ENCODE measurements at places on chromosomes 2 and 18. TPM values are rescaled to one million over a fixed set of nuclear protein-coding genes. Genes with fewer than 3 reads are reported as not detected.

GRCh38 chr2:125679903-125680302 lies 976.1 kb upstream of the GYPC start:
- no peaks in the 10 kb centered on the region for H3K27me3 ChIP-seq
- H3K4me1 ChIP-seq, result no peaks in the 10 kb centered on the region
- no peak for DNase-seq

- H3K4me3 ChIP-seq, result no peak overlapping the region
- DNase-seq, result no peak
- no peaks in the 10 kb centered on the region for H3K36me3 ChIP-seq
- no peaks in the 10 kb centered on the region for H3K4me1 ChIP-seq
- no peak overlapping the region for H3K27ac ChIP-seq
These were observed 484.7 kb upstream of the NRXN1 start for GRCh38 chr2:51516667-51517066.

- no peaks in the 10 kb centered on the region for H3K27me3 ChIP-seq
- no peaks in the 10 kb centered on the region for H3K4me1 ChIP-seq
- no peak for DNase-seq
- H3K36me3 ChIP-seq, result no peaks in the 10 kb centered on the region
- H3K4me3 ChIP-seq, result no peak overlapping the region
These were observed 123.0 kb upstream of the ARHGAP28 start for GRCh38 chr18:6606411-6607085.

GRCh38 chr2:172293952-172294351 lies 133.4 kb upstream of the ITGA6 start:
- no peaks in the 10 kb centered on the region for H3K36me3 ChIP-seq
- DNase-seq, result no peak
- H3K27me3 ChIP-seq, result peaks cover 20% of the 10 kb centered on the region
- H3K4me1 ChIP-seq, result peaks cover 6% of the 10 kb centered on the region

DNA sequence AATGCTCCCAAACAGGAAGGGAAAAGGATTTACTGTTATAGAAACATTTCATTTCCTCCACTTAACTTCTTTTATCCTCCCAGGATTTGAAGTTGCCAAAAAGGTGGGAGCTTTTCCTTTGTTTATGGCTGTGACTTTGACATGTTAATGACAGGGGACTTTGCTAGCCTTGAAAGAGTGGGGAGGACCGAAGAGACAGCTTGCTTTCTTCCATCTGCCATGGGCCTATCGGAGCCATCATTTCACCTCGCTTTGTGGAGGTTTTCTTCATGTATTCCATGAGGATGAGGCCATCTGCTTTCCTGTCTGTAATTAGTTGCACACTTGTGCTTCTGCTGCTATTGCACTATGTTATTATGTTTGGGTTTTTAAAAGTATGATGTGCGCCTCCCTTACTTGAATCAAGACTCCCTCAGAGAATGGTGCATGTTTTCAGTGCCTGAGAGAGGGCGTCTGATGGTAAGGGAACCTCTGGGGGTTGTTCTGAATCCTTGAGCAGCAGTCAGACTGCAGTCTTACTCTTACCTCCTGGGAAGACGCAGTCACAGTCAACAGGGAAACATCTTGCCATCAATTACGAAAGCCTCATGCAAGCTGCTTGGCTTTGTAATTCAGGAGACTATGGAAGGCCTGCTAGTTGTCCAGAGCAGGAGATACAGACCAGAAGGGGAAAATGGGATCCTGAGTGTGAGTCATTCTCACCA lies 173.3 kb upstream of the MGAT5 start:
- no peaks in the 10 kb centered on the region for H3K36me3 ChIP-seq
- no peak for DNase-seq
- no peaks in the 10 kb centered on the region for H3K4me1 ChIP-seq
- H3K27ac ChIP-seq, result no peak overlapping the region
- H3K4me3 ChIP-seq, result no peak overlapping the region

GRCh38 chr2:111121028-111121827 lies 514 bp downstream of the BCL2L11 start:
- peaks cover 26% of the 10 kb centered on the region for H3K36me3 ChIP-seq
- peaks cover 35% of the 10 kb centered on the region for H3K27me3 ChIP-seq
- H3K4me1 ChIP-seq, result peaks cover 55% of the 10 kb centered on the region
- peak overlapping the region; percentile 94 for H3K4me3 ChIP-seq
- peak overlapping the region; percentile 85 for H3K27ac ChIP-seq
- DNase-seq, result peak; percentile 60

DNA sequence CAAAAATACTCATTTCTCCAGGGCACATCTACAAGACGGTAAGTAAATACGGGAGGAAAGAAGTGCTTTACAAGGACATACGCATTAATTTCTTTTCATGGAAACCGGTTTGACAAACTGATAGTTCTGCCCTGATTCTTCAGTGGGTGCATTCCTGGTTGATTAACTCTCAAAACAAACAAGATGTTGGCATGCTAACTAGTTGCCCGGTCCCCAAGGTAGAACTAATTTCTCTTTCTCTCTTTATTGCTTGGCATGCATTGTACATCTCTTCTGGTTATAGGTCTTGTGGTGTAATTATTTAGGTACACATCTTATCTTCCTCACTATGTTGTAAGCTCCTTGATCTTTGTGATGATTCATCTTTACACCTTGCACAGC lies 46.9 kb upstream of the SPATS2L start:
- no peak overlapping the region for H3K27ac ChIP-seq
- no peak for DNase-seq
- no peak overlapping the region for H3K4me3 ChIP-seq
- H3K36me3 ChIP-seq, result no peaks in the 10 kb centered on the region
- H3K27me3 ChIP-seq, result peaks cover 11% of the 10 kb centered on the region

DNA sequence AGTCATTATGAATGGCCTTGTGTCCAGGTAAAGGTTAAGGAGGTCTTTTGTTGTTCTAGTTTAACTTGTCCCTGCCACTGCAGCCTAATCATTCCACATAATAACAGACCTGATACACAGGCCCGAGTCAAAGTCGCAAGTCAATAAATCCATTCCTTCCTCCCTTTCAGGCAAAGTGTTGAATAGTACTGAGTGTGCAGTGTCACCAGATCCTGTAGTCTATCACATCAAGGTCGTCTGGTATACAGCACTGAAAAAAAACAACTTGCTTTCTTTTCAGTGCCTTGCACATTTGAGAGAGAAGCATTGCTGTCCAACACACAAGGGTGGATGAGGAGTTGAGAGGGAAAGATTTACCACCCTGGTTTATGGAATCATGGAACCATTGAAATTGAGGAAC lies 606.2 kb downstream of the BCL11A start:
- peaks cover 3% of the 10 kb centered on the region for H3K27me3 ChIP-seq
- H3K4me3 ChIP-seq, result no peak overlapping the region
- no peaks in the 10 kb centered on the region for H3K4me1 ChIP-seq
- DNase-seq, result no peak
- no peaks in the 10 kb centered on the region for H3K36me3 ChIP-seq

- no peak overlapping the region for H3K27ac ChIP-seq
- H3K27me3 ChIP-seq, result peaks cover 22% of the 10 kb centered on the region
- DNase-seq, result no peak
- no peaks in the 10 kb centered on the region for H3K4me1 ChIP-seq
- no peak overlapping the region for H3K4me3 ChIP-seq
These were observed 33.2 kb upstream of the SP3 start for GRCh38 chr2:173998386-173998785.

GRCh38 chr2:69572641-69573040 lies 70.9 kb downstream of the AAK1 start:
- no peaks in the 10 kb centered on the region for H3K27me3 ChIP-seq
- DNase-seq, result no peak
- H3K27ac ChIP-seq, result peak overlapping the region; percentile 16
- H3K4me1 ChIP-seq, result peaks cover 55% of the 10 kb centered on the region

DNA sequence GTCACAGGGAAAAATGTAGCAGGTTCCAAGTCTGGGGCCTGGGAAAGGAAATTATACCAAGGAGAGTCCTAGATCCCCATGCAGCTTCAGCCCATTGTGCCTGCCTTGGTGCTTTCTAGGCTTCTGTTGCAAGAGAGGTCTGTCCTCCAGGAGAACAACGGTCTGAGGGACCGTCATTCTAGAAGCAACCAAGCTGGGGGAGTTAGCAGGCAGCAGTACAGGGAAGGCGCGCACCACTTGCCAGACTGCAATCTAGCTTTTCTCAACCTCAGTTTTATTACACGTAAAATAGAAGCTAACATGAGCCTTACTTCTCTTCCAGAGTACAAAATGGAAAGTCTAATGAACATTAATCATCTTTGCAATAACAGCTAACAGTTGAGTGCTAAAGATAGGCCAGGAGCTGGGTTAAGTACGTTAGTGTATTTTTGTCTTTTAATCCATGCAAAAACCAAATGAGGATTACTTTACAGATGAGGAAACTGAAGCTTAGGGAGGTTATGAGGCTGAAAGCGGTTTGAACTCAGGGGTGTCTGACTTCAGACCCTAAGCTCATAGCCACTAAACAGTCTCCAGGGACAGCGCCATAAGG lies 1.9 kb downstream of the TCF23 start:
- peaks cover 1% of the 10 kb centered on the region for H3K27me3 ChIP-seq
- H3K36me3 ChIP-seq, result no peaks in the 10 kb centered on the region
- H3K4me1 ChIP-seq, result no peaks in the 10 kb centered on the region
- DNase-seq, result no peak
- H3K4me3 ChIP-seq, result no peak overlapping the region

GRCh38 chr18:22813648-22814328 lies 119.3 kb upstream of the RBBP8 start:
- no peaks in the 10 kb centered on the region for H3K36me3 ChIP-seq
- no peak overlapping the region for H3K4me3 ChIP-seq
- DNase-seq, result no peak
- no peaks in the 10 kb centered on the region for H3K4me1 ChIP-seq
- H3K27me3 ChIP-seq, result peaks cover 27% of the 10 kb centered on the region

DNA sequence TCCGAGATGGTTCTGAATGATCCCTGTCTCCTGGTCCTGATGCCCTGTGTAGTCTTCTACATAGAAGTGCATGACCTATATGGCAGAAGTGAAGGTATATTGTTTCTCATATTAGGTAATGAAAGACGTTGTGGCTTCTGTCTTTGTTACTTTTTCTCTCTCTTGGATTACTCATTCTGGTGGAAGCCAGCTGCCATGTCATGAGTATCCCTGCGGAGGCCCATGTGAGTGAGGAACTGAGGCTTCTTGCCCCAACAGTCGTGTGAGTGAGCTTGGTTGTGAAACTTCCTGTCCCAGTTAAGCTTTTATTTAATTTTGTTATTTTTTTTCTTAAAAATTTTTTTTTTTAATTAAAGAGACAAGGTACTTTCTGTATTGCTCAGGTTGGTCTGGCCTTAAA lies 134.7 kb downstream of the UBR3 start:
- H3K4me1 ChIP-seq, result no peaks in the 10 kb centered on the region
- peaks cover 20% of the 10 kb centered on the region for H3K36me3 ChIP-seq
- DNase-seq, result no peak
- no peak overlapping the region for H3K4me3 ChIP-seq

GRCh38 chr2:166230724-166231070 lies 102.9 kb upstream of the SCN1A start:
- no peak overlapping the region for H3K4me3 ChIP-seq
- H3K36me3 ChIP-seq, result no peaks in the 10 kb centered on the region
- no peak overlapping the region for H3K27ac ChIP-seq
- no peaks in the 10 kb centered on the region for H3K4me1 ChIP-seq
- no peak for DNase-seq

DNA sequence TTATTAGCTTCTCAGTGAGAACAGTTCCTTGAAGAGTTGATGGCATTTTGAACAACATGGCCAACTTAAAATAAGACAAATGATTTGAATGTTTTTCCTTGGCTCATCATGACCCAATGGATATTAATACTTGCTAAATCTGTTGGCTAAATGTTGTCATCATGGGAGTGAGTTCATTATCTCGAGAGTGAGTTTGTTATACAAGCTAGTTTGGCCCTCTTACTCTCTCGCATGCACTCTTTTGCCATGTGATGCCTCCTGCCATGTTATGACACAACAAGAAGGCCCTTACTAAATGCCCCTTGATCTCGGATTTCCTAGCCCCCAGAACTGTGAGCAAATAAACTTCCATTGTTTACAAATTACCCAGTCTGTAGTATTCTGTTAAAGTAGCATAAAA lies 22.9 kb upstream of the SANBR start:
- H3K4me1 ChIP-seq, result peaks cover 5% of the 10 kb centered on the region
- no peak for DNase-seq
- no peaks in the 10 kb centered on the region for H3K27me3 ChIP-seq
- no peak overlapping the region for H3K27ac ChIP-seq

- H3K36me3 ChIP-seq, result no peaks in the 10 kb centered on the region
- no peak overlapping the region for H3K4me3 ChIP-seq
- H3K27ac ChIP-seq, result no peak overlapping the region
- no peak for DNase-seq
- H3K27me3 ChIP-seq, result peaks cover 20% of the 10 kb centered on the region
These were observed 27.7 kb downstream of the FAM110C start for GRCh38 chr2:18402-19271.

- DNase-seq, result peak; percentile 60
- H3K4me1 ChIP-seq, result peaks cover 5% of the 10 kb centered on the region
- H3K36me3 ChIP-seq, result no peaks in the 10 kb centered on the region
- no peak within 1 kb of the TSS for H3K27ac ChIP-seq
- H3K4me3 ChIP-seq, result peak within 1 kb of the TSS; percentile 1
These were observed at the start of gene TACR1 for GRCh38 chr2:75199428-75200011. TSS of gene TACR1 (minus strand) at chr2:75199520. CDS start at chr2:75198934, 586 bp downstream.

GRCh38 chr18:69267895-69268294 lies 132.8 kb upstream of the DOK6 start:
- no peaks in the 10 kb centered on the region for H3K27me3 ChIP-seq
- no peaks in the 10 kb centered on the region for H3K4me1 ChIP-seq
- H3K4me3 ChIP-seq, result no peak overlapping the region
- DNase-seq, result no peak
- H3K36me3 ChIP-seq, result no peaks in the 10 kb centered on the region

- H3K36me3 ChIP-seq, result peaks cover 62% of the 10 kb centered on the region
- no peaks in the 10 kb centered on the region for H3K27me3 ChIP-seq
- DNase-seq, result peak; percentile 85
These were observed 12.7 kb downstream of the RMC1 start for GRCh38 chr18:23515911-23516546.

GRCh38 chr2:232296776-232297525 lies 81.6 kb upstream of the ALPP start:
- peaks cover 10% of the 10 kb centered on the region for H3K36me3 ChIP-seq
- H3K27me3 ChIP-seq, result no peaks in the 10 kb centered on the region
- DNase-seq, result no peak
- H3K4me3 ChIP-seq, result no peak overlapping the region
- H3K4me1 ChIP-seq, result peaks cover 47% of the 10 kb centered on the region
- H3K27ac ChIP-seq, result no peak overlapping the region

DNA sequence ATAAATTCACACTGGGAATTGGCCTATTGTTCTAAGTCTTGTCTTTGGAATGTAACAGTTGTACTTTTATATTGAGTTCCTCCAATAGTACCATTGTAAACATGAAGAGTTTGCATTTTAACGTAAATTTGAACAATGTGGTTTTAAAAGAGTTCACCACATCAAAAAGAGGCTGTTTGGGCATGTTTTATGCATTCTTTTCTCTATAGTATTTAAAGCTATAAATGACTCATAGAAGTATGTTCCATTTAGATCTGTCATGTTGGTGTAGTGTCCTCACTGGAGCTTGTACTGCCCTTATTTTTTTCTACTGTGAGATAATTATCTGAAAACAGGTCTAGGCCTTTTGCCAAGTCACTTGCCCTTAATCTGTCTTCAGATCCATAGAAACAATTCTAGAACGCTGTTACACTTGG lies 141.9 kb downstream of the RHBDD1 start:
- no peak overlapping the region for H3K4me3 ChIP-seq
- no peak for DNase-seq
- H3K27ac ChIP-seq, result no peak overlapping the region
- peaks cover 30% of the 10 kb centered on the region for H3K4me1 ChIP-seq

The SPC25 gene
- 69.8 TPM for total RNA-seq

The LOXHD1 gene
- total RNA-seq, result 0.47 TPM

The GPR35 gene
- total RNA-seq, result 21.6 TPM

The MRPL44 gene
- total RNA-seq, result 29.0 TPM

The PKDCC gene
- total RNA-seq, result not detected

The IL1RN gene
- total RNA-seq, result 0.31 TPM

The ANKRD29 gene
- total RNA-seq, result not detected

The FOXD4L1 gene
- total RNA-seq, result 0.21 TPM

The CNTNAP5 gene
- total RNA-seq, result not detected

The ZNF521 gene
- not detected for total RNA-seq

The MOGAT1 gene
- not detected for total RNA-seq
